GM13977 (cell line): ENCODE measurements at places on chromosomes 11 and 22.

- DNase-seq, result no peak
Measured at GRCh38 chr22:37571258-37571991, 8.5 kb downstream of the LGALS2 start.

- DNase-seq, result no peak
Measured at GRCh38 chr22:17831501-17832251, 57.4 kb upstream of the BID start.

- DNase-seq, result no peak
Measured at GRCh38 chr11:18171377-18172000, 1.1 kb upstream of the MRGPRX4 start.

DNA sequence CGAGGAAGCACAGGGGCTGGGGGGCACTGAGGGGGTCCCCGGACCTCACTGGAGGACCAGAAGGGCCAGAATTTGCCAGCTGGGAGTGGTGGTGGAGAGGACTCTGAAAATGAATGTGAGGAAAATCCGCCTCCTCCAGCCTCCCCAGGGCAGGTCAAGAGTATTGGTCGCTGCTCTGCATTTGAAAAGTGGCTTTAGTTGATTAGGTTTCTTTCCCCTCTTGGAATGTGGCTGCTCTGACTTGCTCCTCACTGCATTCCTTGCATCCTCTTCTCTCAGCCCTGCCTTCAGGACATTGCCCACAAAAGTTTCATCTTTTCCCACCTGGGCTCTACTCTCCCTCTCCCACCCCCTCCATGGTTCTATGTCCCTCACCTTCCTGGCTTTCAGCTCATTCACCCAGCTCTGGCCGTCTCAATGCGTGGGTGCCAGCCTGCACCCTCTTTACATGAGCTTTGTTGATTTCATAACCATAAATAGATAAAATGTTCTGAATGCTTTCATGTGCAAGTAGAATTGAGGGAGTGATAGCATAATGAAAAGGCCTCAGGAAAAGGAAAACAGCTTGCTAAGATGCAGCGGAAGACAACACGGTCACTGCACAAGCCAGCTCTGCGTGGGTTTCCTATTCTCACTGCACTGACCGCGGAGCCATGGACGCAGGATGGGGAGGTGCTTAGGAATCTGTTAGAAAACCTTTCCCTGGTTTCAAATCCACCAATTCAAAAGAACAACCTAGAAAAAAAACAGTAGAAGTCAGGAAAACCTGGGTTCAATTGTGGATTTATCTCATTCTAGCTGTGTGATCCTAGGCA lies 6.5 kb upstream of the NPAS4 start:
- DNase-seq, result no peak

- DNase-seq, result no peak
Measured at GRCh38 chr22:19495562-19496323, 16.0 kb downstream of the CDC45 start.

DNA sequence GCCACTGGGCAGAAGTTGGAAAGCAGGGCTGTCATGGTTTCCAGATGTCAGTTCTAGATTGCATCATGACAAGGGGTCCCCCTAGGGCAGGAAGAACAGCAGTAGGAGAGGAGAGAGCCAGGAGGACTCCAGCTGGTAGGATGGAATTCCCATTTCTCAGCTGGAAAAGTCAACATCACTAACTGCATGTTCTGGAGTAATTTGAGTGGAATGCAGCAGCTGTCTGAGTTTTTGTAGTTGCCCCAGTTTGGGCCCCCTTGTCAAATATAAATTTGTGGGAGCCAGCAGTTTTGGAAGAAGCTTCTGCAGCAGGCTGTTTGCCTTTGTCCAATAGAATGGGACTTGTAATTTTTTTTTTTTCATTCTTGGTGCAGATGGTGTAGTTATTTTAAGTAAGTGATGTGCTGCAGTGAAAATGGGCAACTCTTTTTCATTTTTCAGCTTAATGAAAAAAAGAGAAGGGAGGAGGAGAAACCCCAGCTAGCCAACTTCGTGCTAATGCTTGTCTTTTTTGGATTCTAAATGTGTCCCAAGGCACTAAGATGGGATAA lies 86.9 kb downstream of the LDLRAD3 start:
- no peak for DNase-seq

DNA sequence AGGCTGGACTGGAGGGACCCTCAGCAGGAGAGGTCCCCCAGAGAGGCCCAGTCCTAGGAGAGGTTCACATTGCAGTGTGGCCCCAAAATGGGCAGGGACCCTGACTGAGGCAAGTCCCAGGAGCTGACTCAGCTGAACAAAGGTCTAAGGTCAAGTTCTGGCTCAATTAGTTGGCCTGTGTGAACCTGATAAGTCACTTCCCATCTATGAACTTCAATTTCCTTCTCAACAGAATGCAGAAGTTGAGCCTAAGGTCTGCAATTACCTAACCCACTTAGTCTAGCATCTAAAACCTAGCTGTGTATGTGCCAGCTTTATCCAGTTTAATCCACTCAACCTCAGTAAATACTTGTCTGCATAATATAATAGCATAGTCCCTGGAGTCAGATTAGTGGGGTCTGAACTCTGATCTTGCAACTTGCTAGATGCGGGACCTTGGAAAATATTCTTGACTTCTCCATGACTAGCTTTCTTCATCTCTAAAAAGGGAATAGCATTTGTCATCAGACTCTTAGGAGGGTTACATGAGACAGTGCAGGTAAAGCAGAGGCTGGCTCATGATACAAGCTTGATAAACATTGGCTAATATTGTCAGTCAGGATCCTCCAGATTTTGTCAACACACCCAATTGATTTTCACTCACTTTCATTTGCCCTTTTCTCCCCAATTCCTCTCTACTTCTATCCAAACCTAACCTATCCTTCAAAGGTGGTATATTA lies 465.5 kb downstream of the INSC start:
- DNase-seq, result no peak

DNA sequence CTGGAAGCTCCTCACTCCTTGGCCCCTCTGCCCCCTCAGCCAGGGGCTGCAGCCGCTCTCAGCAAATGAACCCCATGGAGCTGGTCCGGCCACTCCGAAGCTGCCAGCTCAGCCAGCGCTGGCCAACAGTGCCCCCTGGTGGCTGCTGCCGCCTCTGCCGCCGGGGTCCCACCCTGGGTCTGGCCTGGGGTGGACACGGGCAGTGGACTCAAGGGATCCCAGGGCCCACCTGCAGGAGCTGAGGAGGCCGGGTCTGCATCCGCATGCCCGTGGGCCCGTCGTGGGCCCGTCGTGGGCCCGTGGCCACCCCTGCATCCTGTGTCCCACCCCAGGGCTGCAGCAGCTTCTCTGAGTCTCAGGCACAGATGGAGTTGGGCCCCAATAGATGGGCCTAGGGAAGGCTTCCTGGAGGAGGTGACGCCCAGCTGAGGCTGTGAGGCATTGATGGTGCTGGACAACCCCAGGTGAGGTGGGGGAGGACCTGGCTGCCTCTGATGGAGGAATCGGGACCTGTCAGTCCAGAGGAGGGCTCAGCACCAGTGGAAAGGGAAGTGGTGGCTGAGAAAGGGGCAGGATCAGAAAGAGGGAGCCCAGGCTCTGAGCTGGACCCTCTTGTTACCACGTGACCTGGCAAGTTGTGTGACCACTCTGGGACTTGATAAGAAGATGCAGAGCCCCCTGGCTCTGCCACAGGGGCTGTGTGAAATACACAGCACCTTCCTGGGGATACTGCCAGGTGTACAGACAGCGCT lies 522.3 kb downstream of the BRD1 start:
- no peak for DNase-seq

- no peak for DNase-seq
Measured at GRCh38 chr22:25804676-25805075, 62.7 kb downstream of the MYO18B start.

DNA sequence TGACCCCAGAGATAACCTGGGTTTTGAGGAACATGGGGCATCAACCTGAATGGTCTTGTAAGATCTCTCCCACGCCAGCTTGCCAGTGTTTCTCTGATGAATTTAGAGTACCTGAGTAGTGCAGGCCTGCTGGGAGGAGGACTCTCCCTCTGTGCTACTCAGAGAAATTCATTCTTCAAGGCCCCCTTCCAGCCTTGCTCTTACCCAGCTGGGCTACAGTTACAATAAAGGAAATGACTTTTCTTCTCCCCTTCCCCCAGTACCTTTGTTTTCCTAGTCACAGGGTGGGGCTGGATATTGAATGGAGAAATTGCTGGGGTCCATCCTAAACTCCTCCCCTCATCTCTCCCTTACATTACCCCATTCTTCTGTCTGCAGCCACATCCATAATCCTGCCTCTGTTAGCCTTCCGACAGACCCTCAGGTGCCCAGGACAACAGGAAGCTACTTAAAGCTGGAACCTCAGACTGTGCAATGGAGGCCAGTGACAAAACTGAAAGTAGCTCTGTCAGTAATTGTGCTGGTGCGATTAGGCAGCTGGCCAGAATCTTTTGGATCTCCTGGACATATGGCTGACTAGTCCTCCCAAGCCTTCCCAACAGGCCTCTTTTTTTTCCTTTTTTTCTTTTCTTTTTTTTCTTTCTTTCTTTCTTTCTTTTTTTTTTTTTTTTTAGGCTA lies 17.4 kb downstream of the LIMK2 start:
- DNase-seq, result no peak

- no peak for DNase-seq
Measured at GRCh38 chr11:125932301-125932700, 13.5 kb upstream of the VSIG10L2 start.
